ENCODE measurements at places on chromosomes 7 and 10. TPM values are rescaled to one million over a fixed set of nuclear protein-coding genes. Genes with fewer than 3 reads are reported as not detected.
A peak's percentile ranks its signal among the peaks of the same experiment; 100 is the strongest.

SCIN gene
- 0.62 TPM for polyA plus RNA-seq

DGKI gene
- polyA plus RNA-seq = 0.52 TPM

HIF1AN gene
- 28.9 TPM for polyA plus RNA-seq

HIPK2 gene
- polyA plus RNA-seq = 10.3 TPM

BMS1 gene
- 15.3 TPM for polyA plus RNA-seq

SYT15 gene
- polyA plus RNA-seq = 4.7 TPM

GRCh38 chr7:44307905-44308595 is 17.3 kb downstream of the CAMK2B start:
- no peak for DNase-seq

DNA sequence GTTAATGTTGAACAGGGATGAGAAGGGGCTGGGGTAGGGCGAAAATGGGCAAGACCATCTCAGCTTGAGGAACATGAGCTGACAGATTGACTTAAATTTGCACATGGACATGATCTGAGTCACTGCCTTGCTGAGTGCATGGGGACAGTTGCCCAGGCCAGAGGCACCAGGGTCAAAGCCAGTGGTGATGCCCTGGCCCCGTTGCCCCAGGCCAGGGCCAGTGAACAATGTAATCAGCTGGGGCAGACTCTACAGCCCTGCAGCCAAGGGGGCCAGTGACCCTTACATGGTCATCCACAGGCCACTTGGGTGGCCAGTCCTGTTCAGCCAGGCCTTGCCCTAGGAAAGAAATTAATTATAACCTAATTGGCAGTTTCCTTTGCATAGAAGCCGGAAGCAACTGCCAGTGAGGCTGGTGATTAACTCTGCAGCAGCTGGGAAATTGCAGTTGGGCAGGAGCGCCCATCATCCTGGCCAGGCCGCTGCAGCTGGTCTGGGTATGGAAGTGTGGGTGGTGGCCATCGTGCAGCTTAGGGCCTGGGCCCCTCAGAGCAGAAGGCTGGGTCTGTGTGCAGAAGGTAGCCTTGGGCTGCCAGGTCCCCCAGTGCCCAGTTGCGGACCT is 9.6 kb downstream of the RET start:
- peak; percentile 43 for DNase-seq

- DNase-seq = peak; percentile 74
Measured at GRCh38 chr10:112698133-112698817, 251.3 kb downstream of the VTI1A start.

GRCh38 chr10:102668326-102669107 is 24.2 kb downstream of the TRIM8 start:
- peak; percentile 81 for DNase-seq

DNA sequence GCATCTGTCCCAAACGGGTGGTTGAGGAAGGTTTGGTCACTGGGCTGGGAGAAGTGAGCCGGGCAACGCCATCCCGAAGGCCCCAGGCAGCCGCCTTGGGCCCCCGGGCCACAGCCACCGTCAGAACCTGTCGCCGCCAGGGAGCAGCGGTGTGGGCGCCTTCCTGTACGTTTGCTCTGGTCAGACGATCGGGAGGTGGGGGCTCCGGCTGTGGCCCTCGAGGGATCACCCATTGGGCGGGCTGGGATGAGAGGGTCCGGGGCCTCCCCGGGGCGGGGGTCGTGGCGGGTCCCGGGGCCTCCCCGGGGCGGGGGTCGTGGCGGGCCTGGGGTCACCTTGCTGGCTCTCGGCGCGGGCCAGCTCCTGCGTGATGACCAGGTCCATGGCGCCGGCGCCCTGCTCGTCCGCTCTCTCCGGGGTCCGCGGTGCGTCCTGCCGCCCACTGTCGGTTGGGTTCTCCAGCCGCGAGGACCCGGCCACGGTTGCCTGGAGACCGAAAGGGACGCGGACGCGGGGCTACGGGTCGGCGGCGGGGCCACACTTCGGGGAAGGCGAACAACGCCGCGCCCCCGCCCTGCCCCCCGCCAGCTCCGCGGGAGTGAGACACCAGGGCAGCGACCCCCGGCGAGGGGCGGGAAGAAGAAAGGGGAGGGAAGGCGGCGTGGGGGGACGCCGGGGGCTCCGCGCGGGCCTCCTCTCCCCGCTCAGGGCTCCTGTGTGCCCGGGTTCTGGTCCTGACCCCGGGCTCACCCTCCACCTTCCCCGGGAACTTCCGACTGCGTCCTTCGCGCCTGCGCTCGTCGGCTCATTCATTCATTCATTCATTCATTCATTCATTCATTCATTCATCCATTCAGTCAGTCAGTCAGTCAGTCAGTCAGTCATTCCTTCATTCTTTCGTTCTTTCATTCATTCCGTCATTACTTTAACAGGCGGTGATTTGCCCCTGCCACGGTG is at the start of gene CFAP46:
TSS of gene CFAP46 (minus strand) at position 470 of the 957 bp plus-strand sequence. CDS start at position 384, 86 bp downstream.
- DNase-seq = peak; percentile 81

GRCh38 chr10:100333661-100334440 is 3.8 kb upstream of the PKD2L1 start:
- no peak for DNase-seq

GRCh38 chr7:1521456-1521855 is 9.0 kb upstream of the MAFK start:
- no peak for DNase-seq

GRCh38 chr7:148903504-148903903 is 19.4 kb upstream of the EZH2 start:
- no peak for DNase-seq

- DNase-seq = no peak
Measured at GRCh38 chr7:112067200-112067599, 139.0 kb downstream of the DOCK4 start.

- no peak for DNase-seq
Measured at GRCh38 chr7:142200206-142200605, 57.7 kb downstream of the PRSS58 start.

DNA sequence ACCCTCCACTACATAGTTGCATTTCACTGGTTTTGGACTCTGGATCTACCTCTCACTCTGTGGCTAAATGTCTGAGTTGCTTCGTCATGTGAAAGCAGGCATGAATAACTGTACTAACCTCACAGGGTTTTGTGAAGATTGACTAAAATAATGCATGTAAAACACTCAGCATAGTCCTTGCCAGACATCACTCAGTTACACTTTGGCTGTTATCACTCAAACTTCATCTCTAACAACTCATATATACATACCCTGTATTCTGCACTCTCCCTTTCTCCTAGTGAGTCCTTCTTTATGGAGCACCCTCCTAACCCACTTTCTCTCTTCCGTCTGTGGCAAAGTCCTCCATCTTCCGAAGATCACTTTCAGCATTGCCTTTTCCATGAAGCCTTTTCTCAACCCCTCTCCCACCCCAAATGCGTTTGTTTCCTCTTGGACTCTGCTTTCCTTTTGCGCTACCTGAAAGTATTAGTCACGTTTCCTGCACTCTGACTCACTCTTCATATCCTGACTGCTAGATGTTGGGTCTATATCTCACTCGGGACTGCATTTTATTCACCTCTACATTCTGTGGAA is 72.6 kb downstream of the OSBPL3 start:
- no peak for DNase-seq

DNA sequence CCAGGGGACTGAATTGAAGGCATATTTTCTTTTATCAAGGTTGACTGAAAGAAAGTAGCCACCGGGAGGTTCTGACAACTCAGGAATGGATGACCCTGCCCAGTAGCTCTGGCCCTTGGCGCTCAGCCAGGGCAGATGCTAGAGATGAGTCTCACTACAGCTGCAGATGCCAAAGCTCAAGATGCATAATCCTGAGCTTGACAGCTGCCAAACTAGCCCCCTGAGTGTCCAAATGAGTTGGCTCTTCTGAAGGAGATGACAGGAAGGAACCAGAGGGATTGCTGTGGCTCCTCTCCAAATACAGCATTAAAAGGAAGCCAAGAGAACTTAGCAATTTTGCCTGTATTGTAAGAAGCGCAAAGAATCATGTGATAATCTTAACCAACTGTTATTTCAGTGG is 78.4 kb downstream of the NXPH1 start:
- peak; percentile 91 for DNase-seq

GRCh38 chr10:108753326-108753725 is 1170.0 kb downstream of the XPNPEP1 start:
- no peak for DNase-seq
